Hepatocyte (in vitro differentiated cells): ENCODE measurements at places on chromosomes 3 and 15. TPM values are rescaled to one million over a fixed set of nuclear protein-coding genes. Genes with fewer than 3 reads are reported as not detected.

The FSTL1 gene
- 183 and 195 TPM in 2 replicates for polyA plus RNA-seq

The RTP4 gene
- 1.9 and 2.0 TPM in 2 replicates for polyA plus RNA-seq

The LEKR1 gene
- 2.1 and 3.4 TPM in 2 replicates for polyA plus RNA-seq

The HACD3 gene
- 123 and 127 TPM in 2 replicates for polyA plus RNA-seq

The PRC1 gene
- polyA plus RNA-seq: 21.5 and 29.8 TPM in 2 replicates

DNA sequence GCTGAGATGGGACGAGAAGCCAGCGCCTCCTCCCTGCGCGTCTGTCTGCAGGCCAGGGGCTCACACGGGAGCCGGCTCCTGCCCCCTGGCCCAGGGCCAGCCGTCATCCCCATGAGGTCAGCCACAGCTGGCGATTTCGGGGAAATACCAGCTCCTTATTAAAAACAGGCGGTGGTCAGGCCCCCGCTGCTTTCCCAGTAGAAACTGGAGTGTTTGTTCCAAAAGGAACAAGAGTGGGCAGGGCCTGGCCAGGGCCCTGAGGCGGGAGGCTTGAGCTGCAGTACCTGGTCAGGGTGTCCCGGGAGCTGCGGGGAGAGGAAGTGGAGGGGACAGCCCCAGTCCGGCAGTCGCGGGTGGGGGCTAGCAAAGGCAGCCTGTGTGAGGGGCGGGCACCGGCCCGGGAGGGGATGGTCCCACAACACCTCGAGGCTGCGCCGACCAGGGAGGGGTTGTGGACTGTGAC lies 17.8 kb downstream of the MYL3 start:
- no peaks in the 10 kb centered on the region for H3K27me3 ChIP-seq
- H3K4me1 ChIP-seq: peaks cover 45% of the 10 kb centered on the region
- H3K36me3 ChIP-seq: no peaks in the 10 kb centered on the region
- peak overlapping the region; percentile 96 for H3K27ac ChIP-seq
- H3K4me3 ChIP-seq: peak overlapping the region; percentile 40
- peak; percentile 82 for DNase-seq

- DNase-seq: no peak
- no peaks in the 10 kb centered on the region for H3K4me1 ChIP-seq
- H3K36me3 ChIP-seq: no peaks in the 10 kb centered on the region
- no peak overlapping the region for H3K27ac ChIP-seq
- H3K27me3 ChIP-seq: no peaks in the 10 kb centered on the region
These were observed 55.3 kb upstream of the ITGA11 start for GRCh38 chr15:68487087-68487843.

DNA sequence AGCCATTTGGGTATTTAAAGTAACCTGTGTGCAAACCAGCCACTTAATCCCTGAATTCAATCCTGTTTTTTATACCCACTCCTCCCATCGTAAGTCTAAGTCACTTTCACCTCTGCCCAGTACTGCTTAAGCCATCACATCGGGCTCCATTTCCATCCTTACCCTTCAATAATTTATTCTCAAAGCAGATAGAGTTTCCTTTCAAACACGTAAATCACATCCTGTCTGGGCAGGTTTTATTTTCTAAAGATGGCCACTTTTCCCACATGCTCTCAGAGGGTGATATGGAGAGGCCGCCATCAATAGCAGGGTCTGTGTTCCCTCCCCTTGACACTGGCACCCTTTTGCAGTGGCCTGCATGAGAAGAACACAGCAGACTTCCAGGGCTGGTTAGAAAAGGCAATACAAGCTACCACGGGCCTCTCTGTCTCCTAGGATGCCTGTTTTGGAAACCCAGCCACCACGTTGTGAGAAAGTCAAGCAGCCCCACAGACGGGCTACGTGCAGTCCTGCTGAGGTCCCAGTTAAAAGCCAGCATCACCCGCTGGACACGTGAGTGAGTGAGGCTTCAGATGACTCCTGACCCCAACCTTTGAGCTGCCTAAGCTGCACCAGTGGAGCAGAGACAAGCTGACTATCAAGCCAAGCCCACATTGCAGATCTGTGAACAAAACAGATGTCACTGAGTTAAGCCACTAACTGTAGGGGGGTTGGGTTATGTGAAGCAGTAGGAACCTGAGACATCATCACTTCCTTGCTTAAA lies 241.8 kb upstream of the SLCO3A1 start:
- no peaks in the 10 kb centered on the region for H3K36me3 ChIP-seq
- no peak overlapping the region for H3K27ac ChIP-seq
- peak; percentile 11 for DNase-seq
- no peaks in the 10 kb centered on the region for H3K4me1 ChIP-seq
- H3K27me3 ChIP-seq: no peaks in the 10 kb centered on the region

DNA sequence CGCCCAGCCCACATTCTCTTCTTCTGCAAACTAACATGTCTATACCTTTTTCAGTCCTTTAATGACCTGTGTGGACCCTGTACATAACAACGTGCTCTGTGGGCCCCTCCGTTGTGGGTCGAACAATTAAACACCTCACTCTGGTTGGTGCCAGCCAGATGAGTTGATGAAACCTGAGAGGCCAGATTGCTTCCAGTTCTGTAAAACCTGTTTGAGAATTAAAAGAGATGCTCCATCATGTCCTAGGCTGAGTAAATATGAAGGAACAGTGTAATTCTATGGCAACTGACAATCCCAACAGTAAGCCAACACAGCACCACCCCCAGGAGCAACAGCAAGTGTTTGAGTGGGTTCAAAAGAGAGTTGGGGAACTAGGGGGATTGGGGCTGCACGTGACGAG lies 5.7 kb upstream of the THBS1 start:
- H3K27ac ChIP-seq: no peak overlapping the region
- H3K4me3 ChIP-seq: no peak overlapping the region
- no peak for DNase-seq
- no peaks in the 10 kb centered on the region for H3K36me3 ChIP-seq
- H3K4me1 ChIP-seq: peaks cover 9% of the 10 kb centered on the region

DNA sequence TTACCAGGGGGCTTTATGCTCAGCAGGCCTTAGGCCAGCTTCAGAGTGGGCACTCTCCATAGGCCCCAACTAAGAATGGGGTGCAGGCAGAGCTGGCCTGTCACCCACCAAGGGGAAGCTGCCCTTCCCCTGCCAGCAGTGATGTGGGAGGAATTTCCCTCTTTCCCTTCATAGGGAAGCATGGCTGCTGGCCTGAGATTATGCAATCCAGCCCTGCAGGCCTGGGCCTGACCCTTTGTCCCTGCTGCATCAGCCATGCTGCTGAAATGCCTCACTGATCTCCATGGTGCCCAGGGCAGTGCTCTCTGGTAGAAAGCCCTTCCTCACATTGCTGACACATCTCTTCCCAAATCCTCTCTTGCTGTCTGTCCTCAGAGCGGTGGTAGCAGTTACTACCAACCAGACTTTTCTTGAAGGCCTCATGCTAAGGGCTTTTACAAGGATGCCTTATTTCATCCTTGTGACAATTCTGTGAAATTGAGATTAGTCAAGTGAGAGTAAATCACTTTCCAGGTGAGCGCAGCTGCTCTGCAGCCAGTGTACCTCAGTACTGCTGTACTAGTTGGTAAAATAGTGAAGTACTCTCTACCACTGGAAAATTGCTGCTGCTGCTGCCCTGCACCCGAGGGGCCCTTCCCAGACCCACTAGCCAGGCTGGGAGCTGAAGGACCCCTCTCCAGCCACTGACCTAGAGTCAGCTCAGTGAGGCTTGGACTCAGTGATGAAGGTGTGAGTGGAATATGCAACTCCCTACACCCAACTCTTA lies 33.8 kb downstream of the MRAS start:
- H3K4me1 ChIP-seq: peaks cover 3% of the 10 kb centered on the region
- peak; percentile 56 for DNase-seq
- H3K36me3 ChIP-seq: no peaks in the 10 kb centered on the region

- peak overlapping the region; percentile 90 for H3K27ac ChIP-seq
- no peaks in the 10 kb centered on the region for H3K27me3 ChIP-seq
- DNase-seq: peak; percentile 66
- peak overlapping the region; percentile 16 for H3K4me3 ChIP-seq
- H3K4me1 ChIP-seq: peaks cover 39% of the 10 kb centered on the region
These were observed 897 bp upstream of the TLE3 start for GRCh38 chr15:70098461-70099166.

GRCh38 chr3:194032828-194033435 lies 103.0 kb upstream of the HES1 start:
- H3K4me3 ChIP-seq: no peak overlapping the region

- H3K4me3 ChIP-seq: no peak overlapping the region
- no peak for DNase-seq
- peaks cover 16% of the 10 kb centered on the region for H3K4me1 ChIP-seq
- no peaks in the 10 kb centered on the region for H3K36me3 ChIP-seq
- no peaks in the 10 kb centered on the region for H3K27me3 ChIP-seq
These were observed 37.4 kb upstream of the PCSK6 start for GRCh38 chr15:101526890-101527289.

DNA sequence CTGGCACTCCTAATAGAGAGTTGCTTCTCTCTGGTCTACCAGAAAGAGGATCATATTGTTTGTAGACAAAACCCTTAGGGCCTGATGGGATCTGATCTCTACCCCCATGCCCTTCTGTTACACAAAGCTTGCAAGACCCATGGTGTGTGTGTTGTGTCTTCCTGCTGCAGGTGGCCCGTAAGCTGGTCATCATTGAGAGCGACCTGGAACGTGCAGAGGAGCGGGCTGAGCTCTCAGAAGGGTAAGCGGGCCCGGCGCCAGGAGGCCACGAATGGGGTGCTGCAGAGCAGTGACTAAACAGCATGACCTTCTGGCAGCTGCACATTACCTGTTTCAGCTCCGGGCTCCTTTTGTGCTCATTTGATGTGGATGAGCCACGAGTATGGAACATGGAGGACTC lies 18.2 kb downstream of the TPM1 start:
- no peak overlapping the region for H3K4me3 ChIP-seq
- DNase-seq: no peak
- peaks cover 10% of the 10 kb centered on the region for H3K36me3 ChIP-seq
- H3K27ac ChIP-seq: no peak overlapping the region
- H3K4me1 ChIP-seq: peaks cover 5% of the 10 kb centered on the region

DNA sequence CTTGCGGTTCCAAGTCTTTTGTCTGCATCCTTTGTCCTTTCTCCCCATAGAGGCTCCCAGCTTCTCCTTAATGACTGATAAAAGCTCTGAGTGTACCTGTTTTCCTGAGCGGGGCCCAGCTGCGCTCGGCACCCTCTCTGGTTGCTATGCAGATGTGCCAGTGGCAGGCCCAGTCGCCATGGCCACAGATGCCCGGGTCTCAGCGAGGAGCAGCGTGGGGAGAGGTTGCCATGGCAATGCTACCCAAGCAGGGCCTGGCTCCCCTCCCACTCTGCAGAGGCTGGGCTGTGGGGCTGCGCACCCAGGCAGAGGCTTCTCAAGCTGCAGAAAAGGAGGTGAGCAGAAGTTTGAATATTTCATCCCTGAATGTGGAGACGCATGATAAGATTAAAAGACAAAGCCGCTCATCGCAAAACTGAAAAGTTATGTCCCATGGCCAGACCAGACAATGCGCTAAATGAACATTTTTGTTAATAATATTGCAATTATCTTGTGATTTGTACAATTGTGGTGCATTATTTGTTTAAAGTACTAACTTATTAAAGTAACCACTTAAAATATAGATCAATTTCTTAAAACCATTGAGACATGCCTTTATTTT lies 66.1 kb downstream of the TPRA1 start:
- DNase-seq: no peak
- H3K4me3 ChIP-seq: no peak overlapping the region
- no peaks in the 10 kb centered on the region for H3K36me3 ChIP-seq
- no peaks in the 10 kb centered on the region for H3K4me1 ChIP-seq
- no peak overlapping the region for H3K27ac ChIP-seq

GRCh38 chr3:157527131-157527881 lies 24.1 kb upstream of the VEPH1 start:
- H3K36me3 ChIP-seq: no peaks in the 10 kb centered on the region
- H3K27me3 ChIP-seq: no peaks in the 10 kb centered on the region
- H3K27ac ChIP-seq: no peak overlapping the region
- H3K4me3 ChIP-seq: no peak overlapping the region

DNA sequence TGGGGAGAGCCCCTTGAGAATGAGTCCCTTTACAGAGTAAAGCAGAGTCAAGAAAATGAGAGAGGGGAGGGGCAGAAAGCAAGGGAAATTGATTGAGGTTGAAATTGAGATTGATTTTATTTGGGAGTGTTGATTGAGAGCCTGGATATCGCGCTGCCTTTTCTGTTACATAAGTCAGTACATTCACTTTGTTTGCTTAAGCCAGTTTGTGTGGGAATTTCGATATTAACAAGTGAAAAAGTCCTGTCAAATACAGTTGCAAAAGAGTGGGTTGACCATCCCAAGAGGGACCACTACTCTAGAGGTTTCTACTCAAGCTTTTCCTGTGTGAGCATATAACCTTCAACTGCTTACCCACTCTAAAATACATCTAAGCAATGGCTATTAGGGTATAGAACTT lies 331.4 kb upstream of the AZI2 start:
- no peaks in the 10 kb centered on the region for H3K4me1 ChIP-seq
- no peak overlapping the region for H3K4me3 ChIP-seq
- no peaks in the 10 kb centered on the region for H3K36me3 ChIP-seq
- H3K27ac ChIP-seq: no peak overlapping the region
- H3K27me3 ChIP-seq: no peaks in the 10 kb centered on the region
- DNase-seq: no peak

GRCh38 chr15:58650102-58650501 lies 99.4 kb downstream of the ADAM10 start:
- DNase-seq: no peak
- no peak overlapping the region for H3K27ac ChIP-seq
- no peak overlapping the region for H3K4me3 ChIP-seq
- H3K36me3 ChIP-seq: no peaks in the 10 kb centered on the region

GRCh38 chr15:62874959-62875625 lies 167.5 kb upstream of the TPM1 start:
- H3K4me3 ChIP-seq: no peak overlapping the region
- no peak for DNase-seq
- H3K27me3 ChIP-seq: no peaks in the 10 kb centered on the region
- H3K36me3 ChIP-seq: no peaks in the 10 kb centered on the region

DNA sequence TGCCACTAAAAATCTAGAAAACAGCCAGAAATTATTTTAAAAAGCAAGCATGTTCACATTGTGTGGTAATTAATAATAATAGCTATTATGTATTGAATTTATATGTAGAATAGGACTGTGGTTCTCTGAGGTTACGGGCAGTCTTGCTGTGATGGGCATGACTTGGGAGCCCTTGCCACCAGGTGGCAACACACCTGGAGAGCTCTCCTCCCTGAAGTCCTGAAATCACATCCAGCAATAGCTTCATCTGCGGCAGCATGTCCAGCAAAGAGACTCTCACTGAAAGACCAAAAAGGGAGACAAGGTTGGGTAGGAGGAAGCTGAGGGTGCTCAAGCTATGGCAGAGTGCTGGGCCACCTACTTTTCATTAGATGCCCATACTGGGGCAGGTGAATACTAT lies 206.8 kb upstream of the IL12A start:
- no peak for DNase-seq
- H3K36me3 ChIP-seq: no peaks in the 10 kb centered on the region
- H3K4me3 ChIP-seq: no peak overlapping the region
- peaks cover 23% of the 10 kb centered on the region for H3K4me1 ChIP-seq
- no peaks in the 10 kb centered on the region for H3K27me3 ChIP-seq
- no peak overlapping the region for H3K27ac ChIP-seq

DNA sequence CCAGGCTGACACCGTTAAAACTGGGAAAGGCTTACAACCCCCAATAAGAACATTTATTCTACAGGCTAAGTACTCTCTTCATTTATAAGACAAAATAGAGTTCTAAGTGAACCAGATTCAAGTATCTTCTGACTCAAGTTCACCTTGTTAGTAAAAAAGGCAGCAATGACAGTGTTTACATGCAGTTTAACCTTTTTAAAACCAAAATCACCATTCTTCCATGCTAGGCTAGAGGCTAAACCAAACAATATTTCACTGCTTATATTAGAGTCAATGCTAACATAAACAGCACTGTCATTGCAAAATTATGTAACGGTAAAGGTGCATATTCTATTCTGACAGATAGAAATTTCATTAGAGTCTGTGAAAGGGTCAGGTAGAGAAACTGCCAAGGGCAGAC lies 118.0 kb downstream of the FBN1 start:
- no peak overlapping the region for H3K4me3 ChIP-seq
- H3K36me3 ChIP-seq: no peaks in the 10 kb centered on the region
- H3K27ac ChIP-seq: no peak overlapping the region
- H3K27me3 ChIP-seq: no peaks in the 10 kb centered on the region
- no peak for DNase-seq
